ENCODE measurements at places on chromosomes 16 and 17.

GRCh38 chr17:77724876-77725615, 233.5 kb upstream of the TNRC6C start:
- no peak for DNase-seq

DNA sequence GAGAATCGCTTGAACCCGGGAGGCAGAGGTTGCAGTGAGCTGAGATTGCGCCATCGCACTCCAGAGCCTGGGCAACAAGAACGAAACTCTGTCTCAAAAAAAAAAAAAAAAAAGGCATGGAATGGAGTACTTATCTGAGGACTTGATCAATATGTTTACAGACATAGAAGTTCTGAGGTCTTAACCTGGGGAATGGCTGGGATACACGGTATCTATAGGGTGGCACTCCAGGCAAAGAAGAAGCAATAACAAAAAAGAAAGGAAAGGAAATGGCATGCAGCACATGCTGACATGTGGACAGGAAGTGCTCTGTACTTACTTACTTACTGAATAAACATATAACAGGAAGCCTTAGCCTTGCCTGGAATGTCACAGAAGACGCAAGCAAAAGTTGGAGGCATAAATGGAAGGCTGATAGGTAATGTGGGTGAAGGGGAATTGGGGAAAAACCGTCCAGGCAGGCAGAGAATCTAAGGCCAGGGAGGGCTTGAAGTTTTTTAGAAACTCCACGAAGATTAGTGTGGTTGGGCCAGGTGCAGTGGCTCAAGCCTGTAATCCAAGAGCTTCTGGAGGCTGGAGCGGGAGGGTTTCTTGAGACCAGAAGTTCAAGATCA, 10.1 kb upstream of the SPOP start:
- no peak for DNase-seq

DNA sequence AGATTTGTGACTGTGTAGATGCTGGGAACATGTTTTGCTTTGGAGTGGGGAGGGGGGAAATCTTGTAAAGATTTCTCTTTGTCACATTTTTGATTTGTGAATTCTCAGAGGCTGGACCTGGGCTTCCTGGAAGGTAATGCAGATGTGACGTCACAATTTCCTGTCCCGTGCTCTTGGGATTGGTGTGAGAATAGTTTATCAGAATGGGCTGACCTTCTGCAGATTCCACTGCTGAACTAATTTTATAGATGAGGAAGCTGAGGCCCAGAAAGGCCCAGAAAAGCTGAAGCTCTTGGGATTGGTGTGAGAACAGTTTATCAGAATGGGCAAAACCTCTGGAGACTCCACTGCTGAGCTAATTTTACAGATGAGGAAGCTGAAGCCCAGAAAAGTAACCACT, 34.0 kb downstream of the HS3ST3B1 start:
- DNase-seq: no peak

GRCh38 chr17:40219594-40220338, 662 bp downstream of the WIPF2 start:
- DNase-seq: no peak

GRCh38 chr17:63774969-63775265, 947 bp downstream of the DDX42 start:
- DNase-seq: no peak

DNA sequence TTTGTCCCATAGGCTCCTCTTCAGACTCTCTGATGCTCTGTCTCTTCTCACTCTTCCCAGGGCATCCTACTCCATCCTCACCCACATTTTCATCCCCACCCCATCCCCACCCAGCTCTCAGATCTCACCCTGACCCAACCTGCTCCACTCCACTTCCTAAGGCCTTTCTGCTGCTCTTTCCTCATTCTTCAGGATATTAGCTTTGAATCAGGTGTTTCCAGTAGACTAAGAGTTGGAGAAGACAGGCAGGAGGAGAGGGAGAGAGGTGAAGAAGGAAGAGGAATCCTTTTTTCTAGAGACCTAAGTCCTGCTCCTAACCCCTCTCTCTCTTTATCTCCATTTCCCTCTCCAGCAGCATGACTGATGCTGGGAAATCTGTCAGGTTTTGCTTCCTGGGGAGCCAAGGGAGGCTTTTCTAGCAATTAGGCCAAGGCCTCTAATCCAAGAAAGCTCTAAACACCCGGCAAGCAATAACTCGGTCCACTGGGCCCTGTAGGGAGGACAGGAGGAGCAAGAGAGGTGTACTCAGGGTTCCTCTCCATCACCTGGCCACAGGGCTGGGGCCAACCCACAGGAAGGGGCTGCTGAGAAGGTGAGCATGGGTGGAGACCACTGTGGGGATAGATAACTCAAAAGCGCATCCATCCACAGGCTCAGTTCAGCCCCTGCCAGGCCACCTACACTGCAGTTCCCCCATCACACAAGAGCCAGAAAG, 133.3 kb downstream of the TMEM132E start:
- DNase-seq: no peak

DNA sequence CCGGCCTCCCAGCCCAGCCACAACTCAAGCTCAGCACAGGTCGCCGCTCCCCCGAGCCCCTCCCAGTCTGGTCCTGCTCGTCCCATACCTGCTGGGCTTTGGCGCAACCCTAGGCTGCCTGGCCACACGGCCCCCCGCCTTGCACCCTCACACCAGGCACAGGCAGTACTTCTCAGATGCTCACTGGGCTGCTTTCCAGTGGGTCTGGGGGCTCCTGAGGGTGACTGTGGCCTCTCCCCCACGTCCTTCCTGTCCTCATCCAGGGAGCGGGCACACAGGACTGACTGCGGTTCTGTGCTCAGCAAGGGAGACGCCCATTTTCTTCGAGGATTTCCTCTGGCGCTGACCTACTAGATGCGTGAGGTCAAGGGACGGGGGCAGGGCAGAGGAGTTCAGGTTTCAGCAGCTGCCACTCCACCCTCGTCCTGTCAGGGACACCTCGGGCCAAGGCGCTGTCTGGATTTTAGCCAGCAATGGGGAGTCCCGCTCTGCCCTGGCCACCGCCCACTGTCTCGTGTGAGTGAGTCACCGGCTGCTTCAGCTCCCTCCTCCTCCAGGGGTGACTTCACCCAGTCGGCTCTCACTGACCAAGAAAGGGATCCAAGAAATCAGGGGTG, 115.8 kb downstream of the NPIPB11 start:
- peak; percentile 28 for DNase-seq

- DNase-seq: no peak
Measured at GRCh38 chr17:16459855-16460550, 32.0 kb downstream of the LRRC75A start.

- DNase-seq: no peak
Measured at GRCh38 chr17:78064708-78065107, 63.8 kb downstream of the TMC6 start.

DNA sequence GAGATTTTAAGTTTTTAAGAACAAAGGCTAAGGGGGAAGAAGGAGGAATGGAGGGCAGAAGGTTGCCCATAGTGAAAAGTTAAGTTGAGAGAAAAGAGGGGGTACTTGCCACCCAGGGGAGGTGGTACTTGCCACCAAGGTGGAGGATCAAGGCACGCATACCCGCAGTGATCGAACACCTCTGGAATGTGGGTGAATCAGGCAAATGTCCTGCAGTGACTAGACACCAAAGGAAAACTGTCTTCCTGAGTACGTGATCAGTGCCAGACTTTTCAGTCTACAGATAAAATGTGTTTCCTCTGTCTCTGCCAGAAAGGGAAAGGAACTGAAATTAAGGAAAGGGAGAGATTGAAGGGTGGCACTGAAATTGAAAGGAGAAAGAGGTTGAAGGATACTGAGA, 2285.3 kb downstream of the TP53TG3F start:
- DNase-seq: no peak

GRCh38 chr16:59164461-59164860, 430.3 kb upstream of the GOT2 start:
- no peak for DNase-seq

GRCh38 chr16:11755022-11755760, 12.5 kb upstream of the TXNDC11 start:
- no peak for DNase-seq

DNA sequence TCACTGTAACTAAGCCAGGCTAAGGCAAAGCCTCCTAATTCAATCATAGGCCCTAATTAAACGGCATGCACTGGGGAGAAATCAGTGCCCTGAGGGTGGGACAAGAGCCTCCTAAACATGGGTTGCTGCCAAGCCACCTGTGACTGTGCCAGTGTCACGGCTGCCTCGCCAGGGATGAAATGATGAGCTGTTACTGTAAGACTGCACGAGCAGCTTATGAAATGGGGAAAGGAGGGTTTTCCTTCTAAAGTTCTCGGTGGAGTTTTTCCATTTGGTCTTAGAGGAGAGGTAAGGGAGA, 12.7 kb downstream of the TMEM11 start:
- DNase-seq: no peak

- no peak for DNase-seq
Measured at GRCh38 chr17:17144916-17145665, 61.0 kb downstream of the PLD6 start.

DNA sequence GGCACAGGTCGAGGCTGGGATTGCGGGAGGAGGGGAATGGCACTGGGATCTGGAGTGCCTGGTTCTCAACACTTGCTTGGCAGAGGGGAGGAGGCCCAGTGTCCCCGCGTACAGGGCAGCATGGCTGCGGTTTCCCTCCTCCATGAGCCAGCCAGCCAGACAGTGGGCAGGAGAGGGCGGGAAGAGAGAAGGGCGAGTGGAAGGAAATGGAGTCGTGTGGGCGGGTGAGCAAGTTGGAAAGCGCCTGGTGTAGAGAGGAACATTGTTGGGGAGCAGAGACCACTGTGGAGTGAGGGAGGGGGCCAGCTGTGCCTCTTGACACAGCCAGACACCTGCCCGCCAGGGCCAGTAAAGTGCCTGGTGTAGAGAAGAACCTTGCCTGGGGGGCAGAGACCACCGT, 130.5 kb downstream of the OR1D5 start:
- no peak for DNase-seq

GRCh38 chr17:42276359-42276608, at the start of gene STAT5B:
Gene STAT5B, minus strand, starts transcription at chr17:42276391. Its CDS starts 44,264 bp downstream, at chr17:42232127.
- no peak for DNase-seq

DNA sequence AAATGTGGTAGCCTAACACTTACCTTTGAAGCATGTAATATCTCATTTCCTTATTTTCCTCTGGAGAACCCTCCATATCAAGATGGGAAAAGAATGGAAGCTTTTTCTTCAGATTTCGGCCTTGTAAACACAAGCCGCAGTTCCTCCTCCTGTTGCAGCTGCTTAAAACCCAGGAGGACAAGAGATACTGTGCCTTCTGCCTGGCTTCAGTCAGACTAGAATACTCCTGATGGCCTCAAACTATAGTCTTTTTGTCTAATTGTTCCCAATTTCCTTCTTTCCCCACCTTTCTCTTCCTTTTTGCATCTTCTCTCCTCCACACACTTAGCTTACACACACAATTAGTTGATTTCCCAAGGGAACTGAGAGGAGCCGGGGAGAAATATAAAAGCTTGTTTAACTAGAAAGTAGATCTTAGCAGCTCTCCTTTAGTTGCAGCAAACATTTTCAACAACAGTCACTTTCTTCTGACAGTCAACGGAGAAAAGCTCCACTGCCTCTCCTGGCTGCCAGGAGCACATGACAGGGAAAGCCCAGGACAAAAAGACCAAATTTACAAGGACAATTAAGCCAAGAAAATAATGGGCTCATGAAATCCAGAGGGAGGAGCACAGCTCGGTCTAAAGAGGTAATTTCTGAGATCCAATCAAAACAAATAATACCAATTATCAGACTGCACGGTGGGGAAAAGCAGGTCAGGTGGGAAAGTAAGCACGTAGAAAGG, 76.4 kb upstream of the C17orf78 start:
- no peak for DNase-seq

- DNase-seq: no peak
Measured at GRCh38 chr17:62705778-62706597, 78.5 kb downstream of the MRC2 start.

GRCh38 chr17:13393841-13394710, 207.7 kb downstream of the HS3ST3A1 start:
- no peak for DNase-seq

GRCh38 chr16:50103764-50104163, 38.0 kb downstream of the HEATR3 start:
- no peak for DNase-seq

DNA sequence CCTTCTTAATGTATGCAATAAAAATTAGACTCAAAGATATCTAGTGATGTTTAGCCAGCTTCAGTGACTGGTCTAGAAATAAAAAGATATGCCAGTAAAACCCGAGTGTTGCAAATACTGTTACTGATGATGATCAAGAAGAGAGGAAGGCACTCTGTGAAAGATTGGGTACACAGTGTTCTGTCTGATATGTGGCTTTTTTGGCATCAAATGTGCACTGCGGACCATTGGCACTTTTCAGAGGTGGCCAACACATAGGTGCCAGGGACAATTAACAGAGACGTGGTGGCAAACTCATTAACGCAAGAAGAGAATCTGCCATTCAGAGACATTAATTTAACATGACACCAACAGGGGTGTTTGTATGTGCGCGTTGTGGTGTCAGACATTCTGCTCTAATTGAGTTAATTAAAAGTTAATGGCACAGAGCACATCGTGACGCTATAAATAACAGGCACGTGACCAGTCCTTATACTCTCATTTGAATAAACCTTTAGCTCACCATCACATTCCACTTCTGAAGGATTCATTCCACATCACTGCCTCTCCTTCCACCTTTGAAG, 549.3 kb upstream of the HSBP1 start:
- no peak for DNase-seq

DNA sequence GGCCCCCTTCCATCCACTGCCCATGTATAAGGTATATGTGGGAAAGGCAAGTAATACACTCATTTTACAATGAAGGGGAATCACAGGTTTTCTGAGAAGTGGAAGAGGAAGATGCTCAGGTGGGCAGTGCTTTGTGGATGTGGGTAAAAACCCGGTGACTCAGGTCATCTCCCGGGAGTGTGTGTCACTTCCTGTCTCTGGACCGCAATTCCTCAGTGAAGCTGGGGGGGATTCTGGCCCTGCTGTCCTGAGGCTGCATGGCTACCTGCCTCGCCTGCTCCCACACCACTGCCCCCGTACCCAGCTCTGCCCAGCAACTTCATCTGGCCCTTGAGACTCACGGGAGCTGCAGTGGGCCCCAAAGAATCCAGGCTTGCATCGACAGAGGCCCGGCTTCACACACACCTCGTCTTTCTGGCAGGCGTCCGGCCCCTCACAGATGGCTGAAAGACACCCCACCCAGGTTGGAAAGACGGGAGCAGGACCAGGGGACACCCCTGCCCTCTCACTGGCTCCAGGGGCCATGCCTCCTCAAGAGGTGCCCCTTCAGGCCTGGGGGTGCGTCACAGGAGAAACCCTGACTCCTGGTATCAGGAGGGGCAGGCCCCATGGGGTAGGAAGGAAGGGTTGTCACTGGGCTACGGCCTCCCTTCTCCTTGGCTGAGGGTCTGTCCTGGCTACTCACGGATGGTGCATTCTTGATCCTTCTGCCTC, 882 bp downstream of the SCARF1 start:
- DNase-seq: no peak

DNA sequence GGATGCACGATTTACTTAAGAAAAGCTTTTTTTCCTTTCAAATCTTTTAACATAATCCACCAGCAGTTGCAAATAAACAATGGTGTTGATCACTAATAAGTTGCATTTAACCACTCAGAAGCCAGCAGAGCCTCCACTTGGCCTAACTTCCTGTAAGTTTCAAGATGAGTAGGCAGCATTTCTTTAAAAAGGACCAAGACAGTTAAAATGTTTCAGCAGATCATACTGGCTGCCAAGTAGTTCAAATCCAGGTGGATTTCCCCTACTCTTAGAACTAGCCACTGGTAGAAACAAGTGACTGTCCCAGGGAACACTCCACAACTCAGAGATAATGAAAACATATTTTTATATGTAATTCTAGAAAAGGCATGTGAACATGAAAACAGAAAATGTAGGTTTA, 17.0 kb upstream of the RFFL start:
- no peak for DNase-seq

- no peak for DNase-seq
Measured at GRCh38 chr16:77945126-77945525, 77.2 kb upstream of the CLEC3A start.
